NCI-H526 (cell line): ENCODE measurements at places on chromosomes 7 and 10.

GRCh38 chr10:3287572-3288445, 115.2 kb upstream of the PITRM1 start:
- peak; percentile 41 for DNase-seq

- no peak for DNase-seq
Observed at GRCh38 chr10:77202857-77203256, 434.8 kb downstream of the KCNMA1 start.

DNA sequence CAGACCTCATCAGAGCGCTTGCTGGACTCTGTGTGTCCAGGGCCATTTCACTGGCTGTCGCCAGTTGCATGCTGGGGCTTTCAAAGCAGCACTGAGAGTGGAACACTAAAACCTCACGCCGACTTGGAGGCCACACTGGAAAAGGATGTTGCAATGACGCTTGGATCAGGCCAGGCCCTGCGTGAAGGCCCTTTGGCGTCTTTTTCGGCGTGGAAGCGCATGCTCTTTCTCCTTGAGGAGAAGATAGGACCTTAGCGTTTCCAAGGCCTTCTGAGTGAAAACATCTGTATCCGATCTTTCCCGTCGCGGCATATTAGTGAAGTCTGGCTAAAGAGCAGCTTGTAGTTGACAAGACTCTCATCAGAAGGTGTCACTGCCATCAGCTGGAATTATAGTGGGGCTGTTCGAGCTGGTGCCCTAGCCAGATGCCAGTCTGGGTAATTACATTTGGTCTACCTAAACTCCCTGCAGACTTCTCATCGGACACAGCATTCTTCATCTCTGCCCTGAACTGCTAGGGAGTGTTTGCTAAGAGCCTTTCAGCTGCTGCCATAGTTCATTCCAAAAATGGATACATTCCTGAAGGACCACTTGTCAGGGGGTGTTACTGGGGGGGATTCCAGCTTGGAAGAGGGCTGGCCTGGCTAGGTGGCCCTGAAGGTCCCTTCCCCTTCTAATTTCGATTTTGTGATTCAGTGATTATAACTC, 167.7 kb upstream of the TCF7L2 start:
- no peak for DNase-seq

DNA sequence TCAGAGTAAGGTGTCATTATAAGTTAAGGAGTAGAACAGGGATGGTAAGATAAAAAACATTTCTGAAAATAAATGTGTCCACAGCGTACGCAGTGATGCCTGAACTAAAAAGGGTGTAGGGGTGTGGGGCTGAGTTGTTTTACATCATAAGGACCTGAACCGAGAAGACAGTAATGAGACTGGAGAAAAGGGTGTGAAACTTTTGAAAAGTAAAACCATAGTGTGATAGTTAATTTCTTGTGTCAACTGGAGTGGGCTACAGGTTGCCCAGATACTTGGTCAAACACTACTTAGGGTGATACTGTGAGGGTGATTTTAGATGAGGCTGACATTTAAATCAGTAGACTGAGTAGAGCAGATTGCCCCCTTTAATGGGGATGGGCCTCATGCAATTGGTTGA, 169.0 kb upstream of the PRPS1L1 start:
- no peak for DNase-seq

DNA sequence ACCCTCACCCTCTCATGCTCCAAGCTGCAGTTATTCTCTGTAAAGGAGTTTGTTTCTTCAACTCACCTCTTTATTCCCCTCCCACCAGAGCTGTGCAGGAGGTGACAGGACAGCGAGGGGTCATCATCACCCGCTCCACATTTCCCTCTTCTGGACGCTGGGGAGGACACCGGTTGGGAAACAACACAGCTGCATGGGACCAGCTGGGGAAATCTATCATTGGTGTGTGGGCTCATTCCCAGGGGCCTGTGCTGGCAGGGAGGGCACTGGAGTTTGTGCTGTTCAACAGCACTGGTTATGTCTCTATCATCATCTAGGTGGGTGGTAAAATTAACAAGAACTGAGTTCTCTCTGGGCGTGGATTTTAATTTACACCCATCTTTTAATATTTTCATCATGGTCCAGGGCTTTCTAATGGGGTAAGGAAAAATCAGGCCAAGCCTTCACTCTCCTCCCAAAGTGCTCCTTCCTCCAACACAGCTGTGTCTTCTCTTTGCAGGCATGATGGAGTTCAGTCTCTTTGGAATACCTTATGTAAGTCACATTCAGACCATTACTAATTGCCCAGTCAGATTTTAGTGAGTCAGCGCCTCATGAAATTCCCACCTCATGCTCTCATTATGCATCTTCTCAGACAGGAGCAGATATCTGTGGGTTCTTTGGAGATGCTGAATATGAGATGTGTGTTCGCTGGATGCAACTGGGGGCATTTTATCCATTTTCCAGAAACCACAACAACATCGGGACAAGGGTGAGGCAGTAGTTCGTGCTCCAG, 61.6 kb downstream of the PRSS58 start:
- no peak for DNase-seq

GRCh38 chr10:767211-767610, 77.7 kb upstream of the DIP2C start:
- DNase-seq: no peak

- no peak for DNase-seq
Observed at GRCh38 chr10:17847585-17848296, 38.6 kb downstream of the MRC1 start.
